ENCODE measurements at places on chromosomes 11 and 22.

GRCh38 chr11:103076361-103076760 is 15.6 kb downstream of the DCUN1D5 start:
- DNase-seq = no peak

DNA sequence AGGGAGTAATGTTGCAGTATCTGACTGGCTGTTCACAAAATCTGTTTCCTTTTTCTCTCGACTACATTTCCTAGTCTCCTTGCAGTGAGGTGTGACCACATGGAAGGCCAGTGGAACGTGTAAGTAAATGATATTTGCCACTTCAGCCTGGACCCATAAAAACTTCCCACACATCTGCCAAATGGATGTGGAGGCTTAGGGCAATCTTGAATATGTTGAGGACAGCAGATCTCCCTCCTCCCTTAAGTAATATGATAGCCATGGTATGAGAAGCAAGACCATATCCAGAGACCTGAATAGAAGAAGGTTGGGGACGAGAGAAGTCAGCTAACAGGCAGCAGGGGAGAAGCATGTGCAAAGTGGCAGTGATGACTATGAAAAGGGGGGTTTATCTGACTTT is 33.0 kb upstream of the C11orf87 start:
- peak; percentile 19 for DNase-seq

GRCh38 chr11:45534132-45534531 is 131.3 kb downstream of the CHST1 start:
- DNase-seq = no peak

- DNase-seq = no peak
These were observed 10.0 kb upstream of the OR5M1 start for GRCh38 chr11:56624661-56625110.

DNA sequence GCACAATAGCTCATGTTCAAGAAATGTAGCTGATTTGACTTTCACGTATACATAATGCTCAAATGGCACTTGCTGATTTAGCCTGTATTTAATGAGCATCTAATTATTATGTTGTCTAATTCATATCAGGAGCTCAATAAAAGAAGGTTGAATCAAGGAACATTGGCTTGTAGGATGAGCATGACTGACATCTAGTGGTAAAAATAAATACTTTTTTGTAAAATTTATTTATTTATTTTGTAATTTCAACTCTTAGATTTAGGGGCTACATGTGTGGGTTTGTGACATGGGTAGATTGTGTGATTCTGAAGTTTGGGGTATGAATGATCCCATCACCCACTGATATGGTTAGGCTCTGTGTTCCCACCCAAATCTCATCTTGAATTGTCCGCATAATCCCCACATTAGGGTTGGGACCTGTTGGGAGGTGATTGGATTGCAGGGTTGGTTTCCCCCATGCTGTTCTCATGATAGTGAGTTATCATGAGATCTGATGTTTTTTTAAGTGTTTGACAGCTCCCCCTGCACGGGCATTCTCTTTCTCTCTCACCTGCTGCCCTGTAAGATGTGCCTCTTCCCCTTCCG is 1.7 kb upstream of the OR52E5 start:
- no peak for DNase-seq

DNA sequence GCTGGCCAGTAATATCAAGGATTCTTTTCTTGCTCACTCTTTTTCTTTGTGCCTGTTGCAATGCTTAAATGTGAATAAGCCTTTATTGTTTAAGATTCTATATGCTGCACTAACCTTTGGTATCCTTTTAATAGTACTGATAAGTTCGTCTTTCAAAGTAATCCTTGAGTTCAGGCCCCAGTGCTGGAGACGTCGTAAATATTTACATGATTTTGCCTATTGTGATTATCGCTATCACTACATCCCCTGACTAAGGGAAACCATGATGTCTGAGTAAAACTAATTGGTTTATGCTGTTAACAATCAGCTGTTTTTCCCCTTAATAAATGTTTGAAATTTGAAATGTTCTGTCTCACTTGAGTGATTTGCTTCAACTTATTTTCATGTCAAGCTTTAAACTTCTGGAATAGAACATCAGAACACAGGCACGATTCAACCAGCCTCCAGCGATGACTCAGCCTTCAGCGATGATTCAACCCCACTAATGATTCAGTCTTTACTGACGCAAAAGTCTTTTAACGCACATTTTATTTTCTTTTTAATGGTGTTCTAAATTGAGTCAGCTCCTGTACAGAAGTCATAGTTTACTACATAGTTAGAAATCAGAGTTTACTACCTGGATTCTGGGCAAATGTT is 3.9 kb downstream of the HTATIP2 start:
- no peak for DNase-seq

- no peak for DNase-seq
These were observed 344.9 kb downstream of the SOX6 start for GRCh38 chr11:16011396-16011795.

- no peak for DNase-seq
These were observed 6.4 kb upstream of the ME3 start for GRCh38 chr11:86678823-86679222.

DNA sequence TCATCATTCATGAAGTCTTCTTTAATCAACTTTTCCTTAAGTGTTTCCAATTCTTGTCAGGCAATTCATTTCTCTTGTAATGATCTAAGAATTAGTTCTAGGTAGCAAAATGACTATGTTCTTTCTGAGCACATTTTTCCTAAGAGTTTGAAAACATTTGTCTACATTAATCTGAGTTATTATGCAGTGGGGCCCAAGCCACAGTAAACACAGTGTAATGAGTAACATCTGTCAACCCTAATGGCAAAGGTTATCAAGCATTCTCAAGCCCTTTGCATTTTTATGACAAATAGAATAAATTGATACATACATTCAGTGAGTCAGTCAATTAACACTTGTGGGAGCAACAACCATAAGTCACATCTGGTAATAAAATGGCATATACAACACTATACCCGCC is 106.7 kb upstream of the ZC3H12C start:
- DNase-seq = no peak

DNA sequence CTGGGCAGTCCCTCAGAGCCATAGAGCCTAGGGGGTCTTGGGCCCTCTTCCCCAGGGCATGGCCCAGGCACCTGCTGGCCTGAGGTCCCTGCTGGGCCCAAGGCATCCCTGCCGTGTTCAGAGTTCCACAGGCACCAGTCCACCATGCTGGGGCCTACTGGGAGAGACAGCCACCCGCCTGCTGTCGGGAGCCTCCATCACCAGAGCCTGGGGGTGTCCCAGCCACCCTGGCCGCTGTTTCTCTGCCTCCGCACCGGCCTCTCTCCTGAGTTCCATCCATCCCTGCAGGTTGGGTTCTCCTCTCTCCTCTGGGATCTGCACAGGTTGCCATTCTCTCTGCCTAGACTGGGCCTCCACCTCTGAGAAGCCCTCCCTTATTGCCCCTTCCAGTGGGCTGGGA is 68.6 kb downstream of the KCNQ1 start:
- no peak for DNase-seq

- no peak for DNase-seq
These were observed 10.5 kb upstream of the MUC2 start for GRCh38 chr11:1064167-1064566.

GRCh38 chr11:18050848-18051247 is 4.8 kb upstream of the TPH1 start:
- no peak for DNase-seq

GRCh38 chr11:102393272-102393730 is 46.3 kb downstream of the BIRC2 start:
- no peak for DNase-seq

GRCh38 chr11:38553148-38553547 is 1955.1 kb upstream of the RAG2 start:
- DNase-seq = no peak

GRCh38 chr11:34680918-34681586 is 60.2 kb downstream of the EHF start:
- no peak for DNase-seq

- DNase-seq = no peak
These were observed 77.3 kb upstream of the NECTIN1 start for GRCh38 chr11:119806064-119806915.

GRCh38 chr11:116502641-116503061 is 270.1 kb downstream of the BUD13 start:
- no peak for DNase-seq

- DNase-seq = no peak
These were observed 40.0 kb upstream of the RTL6 start for GRCh38 chr22:44538051-44538450.

DNA sequence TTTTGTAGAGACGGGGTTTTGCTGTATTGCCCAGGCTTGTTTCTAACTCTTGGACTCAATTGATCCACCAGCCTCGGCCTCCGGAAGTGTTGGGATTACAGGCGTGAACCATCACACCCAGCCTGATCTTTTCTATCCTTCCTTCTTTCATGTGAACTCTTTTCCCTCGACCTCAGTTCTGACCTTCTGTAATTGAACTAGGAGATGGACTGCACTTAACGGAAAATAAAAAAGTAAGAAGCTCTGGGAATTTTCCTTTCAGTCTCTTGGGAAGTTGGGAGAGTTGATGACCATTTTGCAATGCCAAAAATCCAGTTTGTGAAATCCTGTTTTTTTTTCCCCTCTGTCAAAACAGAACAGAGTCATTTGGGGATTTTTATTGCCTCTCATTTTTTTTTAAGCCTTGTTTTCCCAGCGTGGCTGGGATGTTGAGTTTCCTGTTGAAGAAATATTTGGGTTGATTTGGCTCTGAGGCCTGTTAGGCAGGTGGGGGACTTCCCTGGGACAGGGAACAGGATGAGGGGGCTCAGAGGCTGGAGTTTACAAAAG is 26.9 kb upstream of the CYB5R3 start:
- no peak for DNase-seq

- DNase-seq = no peak
These were observed 286.1 kb downstream of the RAB38 start for GRCh38 chr11:87889126-87889525.

DNA sequence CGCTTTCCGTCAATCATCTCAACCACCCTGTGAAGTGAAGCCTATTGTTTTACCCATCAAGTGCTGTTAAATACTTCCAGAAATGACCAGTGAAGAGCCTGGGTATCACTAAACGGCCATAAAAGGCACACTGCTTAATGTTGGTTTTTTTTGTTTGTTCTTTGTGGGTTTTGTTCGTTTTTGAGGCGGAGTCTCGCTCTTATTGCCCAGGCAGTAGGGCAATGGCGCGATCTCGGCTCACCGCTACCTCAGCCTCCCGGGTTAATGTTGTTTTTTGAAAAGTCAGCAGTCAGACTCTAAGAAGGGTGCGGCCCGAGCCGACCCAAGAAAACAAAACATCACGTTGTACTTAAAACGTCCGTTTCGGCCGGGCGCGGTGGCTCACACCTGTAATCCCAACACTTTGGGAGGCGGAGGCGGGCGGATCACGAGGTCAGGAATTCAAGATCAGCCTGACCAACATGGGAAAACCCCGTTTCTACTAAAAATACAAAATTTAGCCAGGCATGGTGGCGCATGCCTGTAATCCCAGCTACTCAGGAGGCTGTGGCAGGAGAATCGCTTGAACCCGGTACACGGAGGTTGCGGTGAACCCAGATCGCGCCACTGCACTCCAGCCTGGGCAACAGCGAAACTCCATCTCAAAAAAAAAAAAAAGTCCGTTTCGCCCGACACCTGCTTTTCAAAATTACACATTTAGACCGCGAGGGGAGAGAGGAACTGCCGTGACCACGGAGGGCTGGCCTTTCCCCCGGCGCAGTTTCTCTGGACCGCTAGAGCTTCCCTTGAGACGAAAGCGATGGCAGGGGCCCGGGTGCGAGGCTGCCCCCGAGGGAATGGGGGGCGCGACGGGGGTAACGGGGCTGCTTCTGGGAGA is 714 bp downstream of the CD59 start:
- DNase-seq = no peak

- no peak for DNase-seq
These were observed 611.5 kb upstream of the B3GAT1 start for GRCh38 chr11:135023499-135023898.

DNA sequence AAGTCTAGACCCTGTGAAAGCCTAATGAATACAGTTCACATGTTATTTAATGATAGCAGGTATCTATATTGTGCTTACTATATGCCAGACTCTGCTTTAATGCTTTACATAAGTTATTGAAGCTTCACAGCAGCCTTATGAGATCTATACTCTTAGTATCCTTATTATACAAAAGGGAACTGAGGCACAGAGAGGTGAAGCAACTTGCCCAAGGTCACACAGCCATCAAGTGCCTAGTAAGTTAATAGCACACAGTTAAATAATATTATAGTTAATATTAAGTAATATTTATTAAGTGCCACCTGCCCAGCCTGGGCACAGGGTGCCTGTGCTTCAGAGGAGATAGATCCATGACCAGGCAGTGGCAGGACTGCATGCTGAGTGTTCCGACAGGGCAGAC is 78.1 kb downstream of the TP53I11 start:
- no peak for DNase-seq

- DNase-seq = no peak
These were observed 25.6 kb downstream of the RHOD start for GRCh38 chr11:67082071-67082791.

- DNase-seq = no peak
These were observed 44.0 kb upstream of the ATXN10 start for GRCh38 chr22:45627489-45628233.

DNA sequence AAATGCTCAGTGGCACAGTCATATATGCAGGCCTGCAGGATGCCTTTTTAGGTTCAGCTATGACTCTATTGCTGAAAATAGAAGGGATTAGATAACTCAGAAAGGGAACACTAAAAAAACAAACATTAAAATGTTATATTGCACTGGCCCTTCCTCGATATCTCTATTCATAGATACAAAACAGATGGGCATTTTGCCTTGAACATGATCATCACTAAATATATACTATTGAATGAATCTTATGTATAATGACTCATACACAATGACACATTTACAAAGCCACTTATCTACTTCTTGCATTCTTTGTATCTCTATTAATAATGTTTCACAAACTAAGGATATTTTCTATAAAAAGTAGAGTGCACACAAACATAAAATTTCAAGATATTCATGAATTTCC is 2352.8 kb upstream of the RAG2 start:
- no peak for DNase-seq

GRCh38 chr11:79167510-79168188 is 273.2 kb downstream of the TENM4 start:
- DNase-seq = no peak

GRCh38 chr11:11558826-11559225 is 63.0 kb downstream of the GALNT18 start:
- no peak for DNase-seq

DNA sequence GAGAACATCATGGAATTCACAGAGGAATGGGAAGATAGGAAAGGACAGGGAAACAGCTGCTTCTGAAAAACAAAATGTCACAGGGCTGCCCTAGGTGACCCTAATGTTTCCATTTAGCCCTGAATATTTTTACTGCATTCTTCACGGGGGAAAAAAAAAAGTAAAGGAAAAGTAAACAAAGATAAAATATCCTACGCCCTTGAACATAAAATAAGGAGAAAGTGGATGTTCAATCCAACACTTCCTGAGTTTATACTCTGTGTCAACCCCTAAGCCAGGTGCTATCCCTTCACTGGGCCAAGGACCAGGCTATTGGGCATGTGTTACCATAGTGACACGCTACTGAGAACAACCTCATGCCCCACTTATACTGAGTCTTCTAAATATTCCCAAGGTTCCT is 84.7 kb downstream of the FAM76B start:
- DNase-seq = no peak

DNA sequence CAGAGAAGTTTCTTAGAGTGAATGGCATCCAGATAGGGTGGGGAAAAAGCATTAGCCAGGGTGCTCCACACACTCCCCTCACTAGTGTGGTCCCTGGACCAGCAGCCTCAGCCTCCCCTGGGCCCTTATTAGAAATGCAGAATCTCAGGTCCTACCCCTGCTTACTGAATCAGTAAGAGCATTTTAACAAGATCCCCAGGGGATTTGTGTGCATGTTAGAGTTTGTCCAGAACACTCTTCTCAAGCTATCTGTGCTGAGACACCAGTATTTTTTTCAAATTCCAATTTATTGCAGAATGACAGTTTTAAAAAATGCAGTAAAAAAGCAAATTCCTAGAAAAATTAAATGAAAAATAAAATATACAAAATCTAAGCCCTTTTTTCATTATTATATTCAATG is 123.1 kb downstream of the MIAT start:
- no peak for DNase-seq

Data from NCI-H187 (cell line).